Chondrocyte (in vitro differentiated cells): ENCODE measurements at places on chromosomes 1 and 21. TPM values are rescaled to one million over a fixed set of nuclear protein-coding genes. Genes with fewer than 3 reads are reported as not detected.
A peak's percentile ranks its signal among the peaks of the same experiment; 100 is the strongest.

PGLYRP3 gene
- total RNA-seq: not detected in 3 replicates

OLIG2 gene
- 0.36 to 0.50 TPM (median 0.46 TPM) in 3 replicates for total RNA-seq

ATXN7L2 gene
- 3.6 to 4.3 TPM (median 4.3 TPM) in 3 replicates for total RNA-seq

CD52 gene
- not detected in 3 replicates for total RNA-seq

FAM177B gene
- total RNA-seq: not detected in 3 replicates

- H3K4me1 ChIP-seq: no peaks in the 10 kb centered on the region
- H3K4me3 ChIP-seq: no peak overlapping the region
- H3K27ac ChIP-seq: no peak overlapping the region
- no peaks in the 10 kb centered on the region for H3K36me3 ChIP-seq
Measured at GRCh38 chr1:168373869-168374268, 93.2 kb downstream of the TBX19 start.

DNA sequence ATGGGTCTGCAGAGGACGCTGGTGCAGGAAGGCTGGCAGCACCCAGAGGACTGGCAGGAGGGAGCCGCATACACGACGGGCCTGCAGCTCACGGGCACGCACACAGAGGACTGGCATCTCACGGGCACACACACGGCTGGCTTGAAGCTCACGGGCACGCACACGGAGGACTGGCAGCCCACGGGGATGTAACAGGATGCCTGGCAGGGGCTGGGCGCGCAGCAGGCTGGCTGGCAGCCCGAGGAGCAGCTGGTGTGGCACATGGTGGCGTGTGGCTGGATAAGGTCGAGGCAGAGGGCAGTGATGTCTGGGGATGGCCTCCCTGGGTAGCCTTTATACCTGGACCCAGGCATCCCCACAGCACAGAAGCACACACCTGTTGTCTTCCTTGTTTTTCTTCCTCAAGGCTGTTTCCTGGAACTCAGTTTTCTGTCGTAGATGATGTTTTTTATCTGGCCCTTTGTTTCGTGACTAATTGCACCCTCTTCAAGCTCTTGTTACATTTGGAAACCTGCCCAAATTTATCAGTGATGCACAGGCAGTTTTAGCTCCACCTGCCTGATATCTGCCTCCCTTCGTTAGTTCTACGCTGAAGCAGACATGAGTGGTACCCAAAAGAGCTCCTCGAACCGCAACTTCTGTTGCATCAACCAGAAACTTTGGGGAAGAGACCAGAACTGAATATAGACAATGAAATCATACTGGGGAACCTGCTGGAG, at the start of gene KRTAP12-1:
KRTAP12-1 (minus strand) TSS at position 303 of the 719 bp plus-strand sequence; CDS start at position 263, 40 bp downstream.
- H3K36me3 ChIP-seq: peaks cover 4% of the 10 kb centered on the region
- no peak within 1 kb of the TSS for H3K27ac ChIP-seq
- peaks cover 71% of the 10 kb centered on the region for H3K27me3 ChIP-seq
- no peak for DNase-seq

DNA sequence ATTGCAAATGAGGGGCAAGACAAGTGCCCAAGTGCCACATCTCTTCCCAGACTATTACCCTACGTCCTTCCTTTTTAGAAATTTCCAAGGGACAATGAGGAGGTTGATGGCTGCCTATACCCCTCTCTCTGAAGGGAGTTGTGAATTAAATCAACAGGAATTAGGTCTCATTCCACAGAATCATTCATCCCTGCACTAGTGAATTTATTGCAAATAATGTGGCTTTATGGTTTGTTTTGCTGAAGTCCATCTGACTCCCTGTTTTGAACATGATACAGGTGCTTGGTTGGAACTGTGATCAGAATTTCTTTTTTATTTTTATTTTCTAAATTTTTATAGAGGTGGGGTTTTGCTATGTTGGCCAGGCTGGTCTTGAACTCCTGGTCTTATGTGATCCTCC, 34.3 kb upstream of the THEM4 start:
- DNase-seq: no peak
- H3K27me3 ChIP-seq: no peaks in the 10 kb centered on the region
- H3K27ac ChIP-seq: no peak overlapping the region
- H3K4me3 ChIP-seq: no peak overlapping the region
- H3K36me3 ChIP-seq: no peaks in the 10 kb centered on the region

DNA sequence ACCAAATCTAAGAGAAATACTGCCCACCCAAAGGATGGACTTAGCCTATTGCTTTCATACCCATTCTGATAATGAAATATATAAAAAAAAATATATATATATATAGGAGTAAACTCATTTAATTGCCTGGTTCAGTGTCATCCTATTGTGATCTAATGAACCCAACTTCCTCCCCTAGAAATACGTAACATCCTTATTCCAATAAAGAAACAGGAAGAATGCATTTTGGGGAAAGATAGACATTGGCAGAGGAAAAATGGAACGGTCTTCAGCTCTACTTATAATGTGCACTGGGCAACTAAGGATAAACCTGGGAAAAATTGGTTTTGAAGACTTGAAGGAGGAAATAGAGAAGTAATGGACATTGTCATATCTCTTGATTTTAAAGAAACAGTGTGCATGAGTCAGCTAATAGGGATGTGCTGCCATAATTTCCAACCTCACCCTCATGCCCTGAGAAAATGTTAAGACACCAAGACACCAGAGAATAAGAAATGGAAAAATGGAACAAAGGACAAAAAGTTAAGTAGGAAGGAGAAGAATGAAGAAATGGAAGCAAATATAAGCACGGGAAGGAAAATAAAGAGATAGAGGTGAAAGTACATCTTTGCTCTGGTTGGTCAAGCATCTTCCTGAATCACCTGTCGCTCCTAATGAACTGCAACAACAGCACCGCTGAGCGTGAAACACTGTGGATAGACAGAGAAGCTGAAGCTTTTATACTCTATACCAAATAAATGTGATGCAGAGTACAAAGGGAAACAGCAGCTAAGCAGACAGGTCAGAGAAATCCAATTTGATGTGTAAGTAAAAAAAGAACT, 5.4 kb downstream of the UBR4 start:
- H3K36me3 ChIP-seq: peaks cover 2% of the 10 kb centered on the region
- H3K27ac ChIP-seq: peak overlapping the region; percentile 91
- H3K4me1 ChIP-seq: peaks cover 77% of the 10 kb centered on the region
- DNase-seq: no peak
- no peak overlapping the region for H3K4me3 ChIP-seq
- H3K27me3 ChIP-seq: no peaks in the 10 kb centered on the region

GRCh38 chr1:14259191-14259757, 339.2 kb upstream of the KAZN start:
- H3K4me3 ChIP-seq: no peak overlapping the region
- H3K27ac ChIP-seq: no peak overlapping the region
- H3K27me3 ChIP-seq: peaks cover 12% of the 10 kb centered on the region

- H3K4me1 ChIP-seq: peaks cover 77% of the 10 kb centered on the region
- H3K4me3 ChIP-seq: no peak overlapping the region
- peak; percentile 88 for DNase-seq
Measured at GRCh38 chr1:8197493-8198282, 120.2 kb upstream of the SLC45A1 start.

- H3K4me1 ChIP-seq: peaks cover 54% of the 10 kb centered on the region
- peak overlapping the region; percentile 55 for H3K27ac ChIP-seq
- H3K4me3 ChIP-seq: no peak overlapping the region
- H3K27me3 ChIP-seq: no peaks in the 10 kb centered on the region
- no peak for DNase-seq
Measured at GRCh38 chr21:38179511-38179910, 77.3 kb upstream of the KCNJ15 start.

- no peak overlapping the region for H3K4me3 ChIP-seq
- peak; percentile 68 for DNase-seq
- no peaks in the 10 kb centered on the region for H3K36me3 ChIP-seq
- H3K27ac ChIP-seq: no peak overlapping the region
- peaks cover 4% of the 10 kb centered on the region for H3K27me3 ChIP-seq
- no peaks in the 10 kb centered on the region for H3K4me1 ChIP-seq
Measured at GRCh38 chr1:11525516-11525915, 46.6 kb downstream of the DISP3 start.

- peaks cover 41% of the 10 kb centered on the region for H3K4me1 ChIP-seq
- no peaks in the 10 kb centered on the region for H3K27me3 ChIP-seq
- H3K36me3 ChIP-seq: peaks cover 19% of the 10 kb centered on the region
Measured at GRCh38 chr1:31004231-31004621, 61.3 kb downstream of the PUM1 start.
